AG08396 (cell line): ENCODE measurements at places on chromosomes 16 and 17.
A peak's percentile ranks its signal among the peaks of the same experiment; 100 is the strongest.

GRCh38 chr16:60199150-60199549 lies 1465.0 kb upstream of the GOT2 start:
- no peak for DNase-seq

GRCh38 chr16:57444711-57445110 lies 2.5 kb downstream of the CIAPIN1 start:
- no peak for DNase-seq

GRCh38 chr17:78617511-78618061 lies 40.4 kb upstream of the DNAH17 start:
- DNase-seq = no peak

DNA sequence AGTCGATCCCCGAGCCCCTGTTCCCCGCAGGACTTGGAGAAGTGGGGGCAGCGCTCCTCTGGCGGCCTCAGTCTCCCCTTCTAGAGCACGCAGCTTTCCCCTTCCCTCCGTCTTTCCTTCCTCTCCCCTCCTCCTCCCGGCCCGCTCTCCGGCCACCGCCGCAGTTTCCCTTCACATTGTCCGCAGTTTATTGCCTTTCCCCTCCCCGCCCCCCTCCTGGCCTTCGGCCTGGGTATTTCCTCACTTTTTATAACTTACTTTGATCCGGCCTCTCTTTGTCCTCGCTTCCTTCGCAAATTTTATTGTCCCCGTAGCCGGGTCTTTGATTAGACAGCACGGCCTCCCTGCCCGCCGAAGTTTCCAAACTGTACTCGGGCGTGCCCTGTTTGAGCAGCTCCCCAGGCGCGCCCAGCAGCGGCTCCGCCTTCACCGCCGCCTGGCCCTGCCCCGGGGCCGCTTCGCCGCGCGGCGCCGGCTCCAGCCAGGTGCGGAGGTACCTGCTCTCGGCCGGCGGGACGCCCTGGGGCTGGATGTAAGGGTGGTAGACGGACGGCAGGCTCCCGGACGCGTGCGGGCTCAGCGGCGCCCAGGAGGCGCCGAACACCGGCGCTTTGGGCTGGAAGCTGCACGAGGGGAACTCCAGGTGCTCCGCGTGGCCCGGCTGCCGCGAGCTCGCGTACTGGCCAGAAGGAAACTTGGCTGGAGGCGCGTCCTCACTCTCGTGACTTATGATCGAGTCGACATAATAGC lies 488 bp downstream of the HOXB9 start:
- DNase-seq = peak; percentile 62

DNA sequence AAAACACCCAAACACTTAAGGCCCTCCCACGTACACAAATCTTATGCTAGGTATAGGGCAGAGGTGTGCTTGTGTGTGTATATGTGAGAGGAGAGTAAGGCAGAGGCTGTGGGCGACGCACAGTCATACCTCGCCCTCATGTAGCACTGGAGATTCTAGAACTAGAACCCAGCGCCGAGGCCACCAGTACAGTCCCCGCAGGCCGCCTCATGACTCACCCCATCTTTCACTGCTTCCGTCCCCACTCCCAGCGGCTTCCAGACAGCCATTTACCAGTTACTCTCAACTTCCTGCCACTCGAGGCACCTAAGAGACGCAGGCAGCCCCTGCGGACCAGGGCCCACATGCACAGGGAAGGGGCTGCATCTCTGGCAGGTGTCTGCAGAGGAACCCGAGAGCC lies 23.2 kb upstream of the CYTH1 start:
- DNase-seq = no peak

DNA sequence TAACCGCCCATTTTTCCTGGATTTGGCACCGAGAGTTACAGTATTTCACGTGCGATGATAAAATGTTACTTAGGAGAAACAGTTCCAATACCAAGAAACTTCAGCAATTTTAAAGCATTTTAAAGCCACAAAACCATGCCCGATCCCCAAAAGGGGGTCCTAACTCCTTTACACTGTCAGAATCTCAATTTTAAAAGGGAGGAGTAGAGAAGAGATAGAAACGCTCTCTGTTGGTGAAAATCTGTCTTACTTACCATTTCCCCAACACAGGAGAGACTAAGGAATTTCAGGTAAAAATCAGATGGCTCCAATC lies 526 bp upstream of the RNASEK start:
- DNase-seq = no peak

DNA sequence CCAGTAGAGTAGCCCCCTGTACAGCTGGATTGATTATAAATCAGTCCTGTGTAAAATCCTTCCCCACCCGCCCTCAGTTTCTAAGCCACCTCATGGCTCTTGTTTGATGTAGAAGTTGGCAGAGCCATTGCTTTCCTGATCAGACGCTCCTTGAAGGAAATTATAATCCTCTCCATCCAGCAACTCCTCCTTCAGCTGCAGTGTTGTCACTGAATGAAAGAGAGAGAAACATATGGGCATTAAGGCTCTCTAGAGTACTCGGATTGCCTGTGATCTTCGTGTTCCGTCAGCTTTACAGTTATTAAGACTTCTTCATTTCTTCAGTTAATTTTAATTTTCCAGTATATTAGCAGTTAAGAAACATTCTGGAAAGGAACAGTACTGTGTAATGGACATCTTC lies 14.3 kb downstream of the NME2 start:
- no peak for DNase-seq

GRCh38 chr17:78883533-78884131 lies 19.4 kb downstream of the CEP295NL start:
- DNase-seq = peak; percentile 93

DNA sequence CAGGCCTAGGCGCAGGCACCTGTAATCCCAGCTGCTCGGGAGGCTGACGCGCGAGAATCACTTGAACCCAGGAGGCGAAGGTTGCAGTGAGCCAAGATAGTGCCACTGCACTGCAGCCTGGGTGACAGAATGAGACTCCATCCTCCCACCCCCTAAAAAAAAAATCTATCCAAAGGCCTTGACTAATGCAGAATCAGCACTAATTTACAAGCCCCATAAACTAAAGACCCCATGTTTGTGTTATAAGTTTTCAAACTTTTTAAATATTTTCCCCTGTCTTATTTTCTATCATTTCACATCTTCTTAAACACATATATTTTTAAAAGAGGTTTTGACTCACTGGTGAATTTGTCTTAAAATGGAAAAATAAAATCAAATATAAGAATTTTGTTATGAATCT lies 713.1 kb downstream of the WWOX start:
- DNase-seq = no peak

- no peak for DNase-seq
Measured at GRCh38 chr16:48834576-48834975, 224.6 kb upstream of the N4BP1 start.

DNA sequence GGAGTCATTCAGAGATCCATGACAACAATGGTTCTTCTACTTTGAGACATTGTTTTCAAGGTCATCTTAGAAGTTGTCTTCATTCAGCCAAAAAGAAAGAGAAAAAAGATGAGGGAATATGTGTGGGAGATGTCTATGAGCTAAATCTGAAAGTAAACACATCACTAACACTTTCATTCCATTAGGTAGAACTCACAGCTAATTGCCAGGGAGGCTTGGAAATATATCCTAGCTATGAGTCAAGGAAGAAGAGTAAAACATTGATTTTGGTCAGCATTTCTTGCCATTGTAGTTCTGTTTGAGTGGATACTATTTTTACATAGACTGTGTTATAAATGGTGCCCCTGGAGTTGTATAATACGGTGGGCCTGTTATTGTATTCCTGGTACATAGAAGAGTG lies 316.4 kb upstream of the MYOCD start:
- no peak for DNase-seq

GRCh38 chr17:44677136-44677535 lies 12.4 kb downstream of the CCDC43 start:
- DNase-seq = peak; percentile 37

DNA sequence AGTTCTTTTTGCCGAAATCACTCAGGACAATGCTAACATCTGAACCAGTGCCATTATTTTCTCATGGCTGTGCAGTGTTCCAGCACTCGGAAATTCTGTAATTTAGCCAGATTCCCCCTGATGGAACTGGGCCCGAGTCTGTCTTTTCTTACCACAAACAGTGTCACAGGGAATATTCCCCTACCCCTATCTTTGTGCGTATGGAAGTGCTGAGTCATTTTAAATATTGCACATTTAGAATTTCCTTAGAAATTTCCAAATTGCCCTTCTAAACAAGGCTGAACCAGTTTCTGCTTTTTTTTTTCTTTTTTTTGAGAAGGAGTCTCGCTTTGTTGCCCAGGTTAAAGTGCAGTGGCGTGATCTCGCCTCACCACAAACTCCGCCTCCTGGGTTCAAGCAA lies 88.0 kb upstream of the CREBBP start:
- no peak for DNase-seq

DNA sequence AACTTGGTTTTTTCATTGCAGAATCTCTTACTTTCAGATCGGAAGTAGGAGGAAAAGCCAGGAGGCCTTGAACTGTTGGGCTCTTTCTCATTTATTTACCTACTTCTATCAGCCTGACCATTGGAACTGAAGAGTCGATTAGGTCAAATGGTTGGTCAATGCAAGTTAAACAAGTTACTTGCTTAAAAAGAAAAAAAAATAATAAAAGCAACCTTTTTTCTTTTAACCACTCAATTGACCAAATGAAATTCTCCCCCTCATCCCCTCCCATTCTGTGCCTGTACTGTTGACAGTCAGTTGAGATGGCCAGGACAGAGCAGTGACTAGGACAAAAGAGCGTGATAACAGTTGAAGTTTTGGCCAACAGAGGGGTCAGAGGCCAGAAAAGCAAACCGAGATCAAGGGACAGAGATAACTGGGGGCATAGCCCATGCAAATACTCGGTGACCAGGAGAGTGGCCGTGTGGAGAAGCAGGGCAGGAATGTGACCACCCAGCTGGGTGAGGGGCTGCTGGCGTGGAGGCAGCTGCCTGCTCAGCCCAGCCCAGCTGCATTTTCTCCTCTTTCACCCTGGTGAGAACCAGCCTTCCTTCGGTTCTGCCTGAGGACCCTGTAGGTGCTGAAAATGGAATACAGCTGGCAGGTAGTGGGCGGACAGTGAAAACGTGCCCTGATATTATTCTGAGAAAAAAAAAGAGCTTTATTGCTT lies 72.2 kb downstream of the HS3ST3B1 start:
- no peak for DNase-seq

- DNase-seq = no peak
Measured at GRCh38 chr17:2435181-2435741, 34.4 kb upstream of the MNT start.

GRCh38 chr17:57852092-57852954 lies 2.5 kb upstream of the MRPS23 start:
- no peak for DNase-seq

DNA sequence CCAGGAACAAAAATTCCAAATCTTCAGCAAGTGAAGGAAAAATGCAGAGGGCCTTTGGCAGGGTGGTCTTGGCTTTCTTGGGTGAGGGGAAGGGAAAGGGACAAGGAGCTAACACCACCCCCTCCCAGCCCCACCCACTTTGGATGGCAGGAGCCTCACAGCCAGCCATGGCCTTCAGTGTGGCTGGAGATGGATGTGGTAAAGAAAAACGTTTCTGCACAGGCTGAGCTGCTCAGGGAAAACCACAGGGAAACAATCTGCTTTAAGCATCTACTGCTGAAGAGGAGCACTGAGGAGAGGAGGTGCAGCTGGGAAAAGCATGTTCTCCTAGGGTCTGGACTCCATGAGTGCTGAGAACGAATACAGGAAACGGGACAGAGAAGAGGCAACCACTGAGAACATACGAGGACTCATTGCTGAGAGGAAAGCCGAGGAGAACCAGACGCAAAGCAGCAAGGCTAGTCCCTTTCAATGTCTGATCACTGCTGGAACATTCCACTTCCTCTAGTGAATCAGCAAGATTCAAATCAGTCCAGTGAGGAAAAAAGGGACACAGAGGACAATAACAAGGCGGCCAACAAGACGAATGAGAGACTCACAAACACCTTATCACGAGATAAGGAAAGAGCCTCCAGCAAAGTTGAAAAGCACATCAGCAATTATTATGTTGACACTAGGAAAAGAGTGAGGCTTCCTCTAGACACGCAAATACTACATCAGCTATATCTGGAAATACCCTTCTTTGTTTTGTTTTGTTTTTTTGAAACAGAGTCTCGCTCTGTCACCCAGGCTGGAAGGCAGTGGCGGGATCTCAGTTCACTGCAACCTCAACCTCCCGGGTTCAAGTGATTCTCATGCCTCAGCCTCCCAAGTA lies 41.7 kb downstream of the ZZEF1 start:
- peak; percentile 23 for DNase-seq

DNA sequence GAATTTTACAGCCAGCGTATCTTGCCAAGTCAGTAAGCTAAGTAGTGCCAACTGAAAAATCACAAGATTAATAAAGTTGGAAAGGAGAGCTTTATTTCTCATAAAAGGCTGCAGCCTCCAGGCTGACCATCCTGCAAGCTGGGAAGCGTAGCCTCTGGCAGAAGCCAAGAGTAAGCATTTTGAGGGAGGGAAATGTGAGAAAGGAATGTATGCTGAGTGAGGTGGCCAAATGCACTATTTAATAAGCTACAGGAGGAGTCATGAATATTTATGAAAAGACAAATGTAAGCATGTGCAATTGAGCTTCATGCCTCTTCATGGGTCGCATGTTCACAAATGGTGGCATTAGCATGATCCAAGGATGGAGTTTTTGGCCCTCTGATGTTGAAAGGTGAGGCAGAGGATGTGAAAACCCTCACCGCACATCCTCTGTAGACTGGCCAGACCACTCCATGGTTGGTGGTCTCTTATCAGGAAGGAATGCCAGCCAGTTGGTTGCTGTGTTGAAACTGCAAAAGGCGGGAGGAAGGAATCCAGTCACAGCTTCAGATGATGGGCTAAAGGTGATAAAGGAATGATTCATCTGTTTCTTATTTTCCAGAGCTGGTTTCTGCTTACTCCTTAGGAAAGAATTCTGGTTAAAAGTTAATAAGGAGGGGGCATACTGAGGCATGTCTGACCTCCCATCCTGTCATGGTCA lies 9.2 kb downstream of the KRT33B start:
- DNase-seq = peak; percentile 28

GRCh38 chr17:42399121-42399520 lies 10.9 kb upstream of the STAT3 start:
- DNase-seq = no peak

- no peak for DNase-seq
Measured at GRCh38 chr17:13076905-13077304, 59.1 kb upstream of the ELAC2 start.

GRCh38 chr17:61323003-61323908 lies 76.4 kb upstream of the TBX2 start:
- no peak for DNase-seq
